ENCODE measurements at places on chromosomes 2 and 18.

- H3K36me3 ChIP-seq = no peaks in the 10 kb centered on the region
- no peaks in the 10 kb centered on the region for H3K27me3 ChIP-seq
- H3K4me3 ChIP-seq = no peak overlapping the region
- DNase-seq = no peak
- no peak overlapping the region for H3K27ac ChIP-seq
- H3K4me1 ChIP-seq = no peaks in the 10 kb centered on the region
These were observed 37.5 kb upstream of the PPM1B start for GRCh38 chr2:44131177-44131576.

DNA sequence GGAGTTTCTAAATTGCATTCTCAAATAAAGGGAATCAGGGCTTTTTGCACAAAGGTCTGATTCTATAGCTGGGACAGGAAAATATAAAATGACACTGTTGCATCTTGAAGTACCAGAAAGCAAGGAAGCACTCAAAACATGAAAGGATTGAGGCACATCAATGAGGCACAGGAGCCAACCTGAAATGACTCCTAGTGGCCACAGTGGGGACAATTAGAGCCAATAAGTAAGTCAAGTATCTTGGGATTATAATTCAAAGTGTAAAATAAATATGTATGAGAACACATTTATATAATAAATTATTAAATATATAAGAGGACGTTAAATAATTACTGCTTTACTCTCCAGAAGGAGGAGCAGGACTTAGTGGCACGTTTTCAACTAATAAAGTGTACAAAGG is 1259.5 kb upstream of the CDH2 start:
- H3K4me3 ChIP-seq = no peak overlapping the region
- no peak for DNase-seq
- no peaks in the 10 kb centered on the region for H3K36me3 ChIP-seq
- H3K27me3 ChIP-seq = no peaks in the 10 kb centered on the region
- no peak overlapping the region for H3K27ac ChIP-seq

GRCh38 chr2:157743051-157743450 is 114.4 kb upstream of the ACVR1C start:
- no peaks in the 10 kb centered on the region for H3K27me3 ChIP-seq
- no peaks in the 10 kb centered on the region for H3K4me1 ChIP-seq

DNA sequence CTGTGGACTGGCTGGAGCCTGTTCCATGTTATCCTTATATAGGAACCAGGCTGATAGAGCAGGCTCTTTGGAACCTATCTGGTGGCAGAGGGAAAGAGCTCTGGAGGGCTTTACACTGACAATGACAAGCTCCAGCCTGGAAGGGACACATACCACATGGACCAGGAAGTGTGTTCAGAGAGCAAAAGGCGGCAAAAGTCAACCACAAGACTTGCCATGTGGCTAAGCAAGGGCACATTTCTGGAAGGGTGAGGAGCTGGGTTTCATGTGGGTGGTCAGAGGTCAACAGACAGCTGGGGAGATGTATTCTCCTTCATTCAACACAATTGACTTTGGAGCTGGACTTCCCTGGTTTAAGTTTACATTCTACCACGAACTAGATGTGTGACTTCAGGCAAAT is 325.2 kb downstream of the DYSF start:
- DNase-seq = no peak
- H3K27ac ChIP-seq = no peak overlapping the region
- H3K4me3 ChIP-seq = no peak overlapping the region

DNA sequence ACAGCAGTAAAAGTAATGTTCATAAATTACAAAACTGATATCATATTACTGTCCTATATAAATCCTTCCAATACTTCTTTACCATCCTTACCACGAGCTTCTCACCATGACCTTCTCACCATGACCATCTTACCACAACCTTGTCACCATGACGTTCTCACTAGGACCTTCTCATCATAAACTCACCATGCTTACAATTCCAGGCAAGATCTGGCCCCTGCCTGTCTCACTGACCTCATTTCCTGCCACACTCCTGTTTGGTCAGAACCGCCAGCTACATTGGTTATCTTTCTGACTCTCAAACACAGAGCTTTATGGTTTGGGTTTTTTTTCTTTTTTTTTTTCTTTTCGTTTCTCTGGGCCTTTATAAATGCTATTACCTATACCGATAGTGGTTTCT is 827.6 kb downstream of the RNF144A start:
- no peak for DNase-seq
- no peak overlapping the region for H3K4me3 ChIP-seq
- no peaks in the 10 kb centered on the region for H3K27me3 ChIP-seq

DNA sequence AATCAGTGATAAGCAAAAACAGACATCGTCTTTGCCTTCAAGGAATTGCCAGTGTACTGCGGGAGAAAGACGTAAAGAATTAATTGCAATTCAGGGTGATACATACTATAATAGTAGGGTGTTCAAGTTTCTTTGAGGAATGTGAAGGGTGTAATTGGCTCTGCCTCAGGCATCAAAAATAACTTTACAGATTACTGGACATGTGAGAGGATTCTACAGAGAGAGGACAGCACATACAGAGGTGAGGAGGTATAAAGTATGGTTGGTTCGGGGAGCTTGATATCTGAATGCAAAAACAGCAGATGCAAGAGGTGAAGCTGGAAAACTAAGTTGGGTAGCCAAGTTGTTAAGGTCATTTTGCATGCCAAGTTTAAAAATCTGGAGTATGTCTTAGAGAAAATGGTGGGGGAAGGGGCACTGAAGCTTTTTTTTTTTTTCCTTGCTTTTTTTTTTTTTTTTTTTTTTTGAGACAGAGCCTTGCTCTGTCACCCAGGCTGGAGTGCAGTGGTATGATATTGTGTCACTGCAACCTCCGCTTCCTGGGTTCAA is 227.5 kb upstream of the FOSL2 start:
- H3K27me3 ChIP-seq = no peaks in the 10 kb centered on the region
- H3K27ac ChIP-seq = no peak overlapping the region
- no peaks in the 10 kb centered on the region for H3K4me1 ChIP-seq

DNA sequence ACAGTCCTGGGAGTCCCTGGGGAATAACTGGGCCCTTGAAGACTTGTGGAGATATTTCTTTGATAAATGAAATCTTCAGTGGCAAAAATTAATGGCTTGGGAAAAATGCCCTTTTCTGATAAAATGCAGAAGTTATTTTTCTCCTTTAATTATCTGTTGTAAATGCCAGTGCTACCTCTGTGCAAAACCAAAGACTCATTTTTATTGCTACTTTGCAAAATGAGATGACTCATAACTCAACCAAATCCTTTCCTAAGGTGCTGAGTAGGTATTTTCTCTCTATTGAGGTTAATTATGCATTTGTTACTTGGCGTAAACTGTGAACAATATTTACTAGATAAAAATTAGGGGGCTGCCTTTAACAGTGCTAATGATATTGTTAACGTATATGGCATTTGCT is 163.9 kb downstream of the DOK6 start:
- DNase-seq = no peak
- H3K4me3 ChIP-seq = no peak overlapping the region
- H3K36me3 ChIP-seq = no peaks in the 10 kb centered on the region
- no peak overlapping the region for H3K27ac ChIP-seq
- no peaks in the 10 kb centered on the region for H3K4me1 ChIP-seq

DNA sequence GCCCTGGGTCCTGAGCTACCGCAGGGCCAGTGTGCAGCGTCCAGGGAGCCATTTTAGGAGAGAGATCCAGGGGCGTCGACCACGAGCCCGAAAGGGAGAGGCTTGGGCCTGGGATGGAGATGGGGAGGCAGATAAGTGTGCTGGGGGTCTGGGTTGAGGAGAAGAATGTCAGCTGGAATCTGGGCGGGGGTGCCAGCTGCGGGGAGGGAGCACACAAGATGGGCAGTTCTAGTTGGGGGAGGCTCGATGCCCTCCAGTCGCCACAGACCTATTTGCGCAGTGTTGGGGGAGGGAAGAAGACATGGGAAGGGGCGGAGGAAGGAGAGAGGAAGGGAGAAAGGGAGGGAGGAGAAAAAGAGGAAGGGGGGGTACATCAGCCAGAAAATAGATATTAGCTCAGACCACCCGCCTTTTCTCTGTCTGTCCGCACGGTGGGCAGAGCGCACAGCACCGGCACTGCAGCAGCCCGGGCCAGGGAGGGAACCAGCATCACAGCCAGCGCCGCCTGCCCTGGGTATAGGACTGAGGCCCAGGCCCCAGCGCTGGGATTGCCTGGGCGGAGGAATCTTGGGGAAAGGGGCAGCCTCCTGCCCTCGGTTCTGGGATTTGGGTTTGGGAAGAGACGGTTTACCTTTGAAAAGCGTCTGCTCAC is 1.9 kb upstream of the HOXD11 start:
- no peaks in the 10 kb centered on the region for H3K27me3 ChIP-seq
- DNase-seq = no peak
- no peaks in the 10 kb centered on the region for H3K4me1 ChIP-seq
- no peak overlapping the region for H3K4me3 ChIP-seq
- H3K36me3 ChIP-seq = no peaks in the 10 kb centered on the region

DNA sequence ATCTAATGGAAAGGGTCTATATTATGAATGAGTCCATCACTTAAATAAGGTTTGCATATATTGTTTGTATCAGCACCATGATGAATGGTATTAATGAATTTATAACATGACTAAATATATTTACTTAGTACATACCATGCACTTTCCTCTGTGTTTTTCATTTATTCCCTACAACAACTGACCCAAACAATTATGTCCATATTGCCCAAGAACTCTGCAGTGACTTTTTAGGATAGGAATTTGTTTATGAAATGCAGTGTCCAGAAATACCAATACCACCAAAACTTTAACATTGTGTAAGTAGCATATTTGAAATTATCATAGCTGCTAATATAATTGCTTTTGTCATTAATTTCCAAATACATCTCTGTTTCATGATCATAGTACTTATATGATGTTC is 119.7 kb downstream of the WDR7 start:
- H3K27ac ChIP-seq = no peak overlapping the region
- no peak for DNase-seq
- H3K4me3 ChIP-seq = no peak overlapping the region
- H3K27me3 ChIP-seq = no peaks in the 10 kb centered on the region
- H3K36me3 ChIP-seq = peaks cover 7% of the 10 kb centered on the region

- peaks cover 29% of the 10 kb centered on the region for H3K36me3 ChIP-seq
- no peaks in the 10 kb centered on the region for H3K4me1 ChIP-seq
- no peaks in the 10 kb centered on the region for H3K27me3 ChIP-seq
- no peak overlapping the region for H3K27ac ChIP-seq
These were observed 89.8 kb downstream of the ASXL2 start for GRCh38 chr2:25788457-25788856.

DNA sequence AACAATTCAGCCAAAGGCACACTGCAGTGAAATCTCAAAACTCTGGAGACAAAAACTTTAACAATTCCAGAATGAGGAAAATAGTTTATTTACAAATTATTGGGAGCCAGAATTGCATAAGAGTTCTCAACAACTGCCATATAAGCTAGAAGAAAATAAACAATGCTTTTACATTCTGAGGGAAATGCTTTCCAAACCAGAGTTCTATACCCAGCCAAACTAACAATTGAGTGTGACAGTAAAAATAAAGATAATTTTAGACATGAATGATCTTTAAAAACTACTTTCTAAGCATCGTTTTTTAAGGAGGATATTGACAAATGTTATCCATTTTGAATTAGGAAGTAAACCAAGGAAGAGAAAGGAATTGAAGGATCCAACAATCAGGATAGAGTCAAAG is 271.4 kb downstream of the DYSF start:
- no peaks in the 10 kb centered on the region for H3K36me3 ChIP-seq
- H3K4me3 ChIP-seq = no peak overlapping the region
- DNase-seq = no peak
- no peaks in the 10 kb centered on the region for H3K27me3 ChIP-seq
- H3K27ac ChIP-seq = no peak overlapping the region
- H3K4me1 ChIP-seq = no peaks in the 10 kb centered on the region

- DNase-seq = no peak
- no peak overlapping the region for H3K27ac ChIP-seq
- no peaks in the 10 kb centered on the region for H3K27me3 ChIP-seq
- no peaks in the 10 kb centered on the region for H3K4me1 ChIP-seq
- no peak overlapping the region for H3K4me3 ChIP-seq
These were observed 21.7 kb downstream of the CHST10 start for GRCh38 chr2:100395532-100396350.

DNA sequence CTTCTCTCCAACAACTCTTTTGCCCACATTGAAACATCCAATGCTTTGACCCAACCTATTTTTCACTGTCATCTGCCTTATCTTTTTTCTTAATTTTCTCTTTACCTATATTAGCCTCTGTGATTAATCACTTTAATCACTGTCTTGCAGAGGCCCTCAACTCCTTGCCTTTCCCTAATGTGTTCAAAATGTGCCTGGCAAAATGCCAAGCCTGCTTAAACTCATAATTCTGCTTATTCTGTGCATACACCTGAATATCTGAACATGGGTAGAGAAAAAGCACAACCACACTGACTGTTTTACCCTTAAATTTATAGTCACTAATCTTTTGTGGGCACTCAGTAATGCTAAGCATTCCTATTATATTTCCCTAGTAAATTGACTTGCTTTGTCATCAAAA is 63.0 kb upstream of the GALNT13 start:
- no peak overlapping the region for H3K4me3 ChIP-seq
- no peak for DNase-seq
- H3K27ac ChIP-seq = no peak overlapping the region
- no peaks in the 10 kb centered on the region for H3K36me3 ChIP-seq
- no peaks in the 10 kb centered on the region for H3K4me1 ChIP-seq

DNA sequence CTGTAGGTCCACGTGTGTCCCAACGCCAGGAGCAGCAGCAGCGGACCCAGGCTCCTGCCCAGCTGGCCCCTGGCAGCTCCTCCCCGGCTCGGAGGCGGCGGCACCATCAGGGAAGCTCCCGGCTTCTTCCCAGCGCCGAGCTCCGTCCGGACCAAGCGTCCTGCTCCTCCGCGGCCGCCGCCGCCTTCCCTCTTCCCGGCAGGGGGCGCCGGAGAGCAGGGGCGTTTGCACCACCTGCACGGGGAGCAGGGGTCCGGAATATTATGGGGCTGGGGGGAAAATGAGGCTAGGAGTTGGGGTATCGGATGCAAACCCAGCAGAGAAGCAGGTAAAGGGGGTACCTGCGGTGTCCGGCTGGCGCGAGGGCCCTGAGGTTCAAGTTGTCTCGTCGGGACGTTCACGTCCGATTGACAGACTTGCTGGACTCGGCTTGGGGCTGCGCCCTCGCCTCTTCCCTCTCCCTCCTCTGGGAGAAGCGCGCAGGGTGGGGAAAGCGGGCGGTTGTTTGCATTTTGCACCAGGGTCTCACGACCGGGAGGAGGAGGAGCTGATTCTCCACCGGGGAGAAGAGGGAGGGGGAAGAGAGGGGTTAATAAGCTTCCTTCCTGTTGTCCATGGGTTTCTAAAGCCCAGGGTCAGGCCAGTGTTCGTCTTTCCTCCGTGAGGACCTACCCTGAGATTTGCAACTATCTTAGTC is at the start of gene CCBE1:
CCBE1 (minus strand) TSS at position 188 of the 697 bp plus-strand sequence.
- no peak within 1 kb of the TSS for H3K27ac ChIP-seq
- H3K36me3 ChIP-seq = no peaks in the 10 kb centered on the region
- no peaks in the 10 kb centered on the region for H3K27me3 ChIP-seq
- H3K4me1 ChIP-seq = peaks cover 19% of the 10 kb centered on the region
- no peak for DNase-seq

DNA sequence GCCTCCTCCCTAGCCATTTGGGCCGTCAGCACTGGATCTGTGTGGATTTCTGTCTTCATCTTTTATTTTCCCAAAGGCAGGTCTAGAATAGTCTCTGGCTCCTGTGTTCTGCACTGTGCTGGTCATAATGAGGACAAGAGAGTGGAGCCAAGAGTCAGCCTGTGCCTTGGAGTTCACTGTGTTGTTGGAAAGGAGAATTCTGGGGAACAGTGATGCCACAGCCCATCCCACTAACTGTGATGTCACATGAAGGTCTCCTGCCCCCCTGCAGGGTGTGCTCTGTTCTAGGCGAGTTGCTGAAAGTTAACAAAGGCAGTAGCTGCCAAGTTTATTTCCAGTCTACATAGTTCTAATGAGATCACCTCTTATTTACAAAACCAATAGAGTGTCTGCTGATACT is 248.5 kb downstream of the TPGS2 start:
- no peaks in the 10 kb centered on the region for H3K36me3 ChIP-seq
- DNase-seq = no peak
- no peaks in the 10 kb centered on the region for H3K4me1 ChIP-seq
- no peaks in the 10 kb centered on the region for H3K27me3 ChIP-seq
